Activated naive CD4-positive, alpha-beta T cell (primary cell): ENCODE measurements at places on chromosomes 11 and 22.

DNA sequence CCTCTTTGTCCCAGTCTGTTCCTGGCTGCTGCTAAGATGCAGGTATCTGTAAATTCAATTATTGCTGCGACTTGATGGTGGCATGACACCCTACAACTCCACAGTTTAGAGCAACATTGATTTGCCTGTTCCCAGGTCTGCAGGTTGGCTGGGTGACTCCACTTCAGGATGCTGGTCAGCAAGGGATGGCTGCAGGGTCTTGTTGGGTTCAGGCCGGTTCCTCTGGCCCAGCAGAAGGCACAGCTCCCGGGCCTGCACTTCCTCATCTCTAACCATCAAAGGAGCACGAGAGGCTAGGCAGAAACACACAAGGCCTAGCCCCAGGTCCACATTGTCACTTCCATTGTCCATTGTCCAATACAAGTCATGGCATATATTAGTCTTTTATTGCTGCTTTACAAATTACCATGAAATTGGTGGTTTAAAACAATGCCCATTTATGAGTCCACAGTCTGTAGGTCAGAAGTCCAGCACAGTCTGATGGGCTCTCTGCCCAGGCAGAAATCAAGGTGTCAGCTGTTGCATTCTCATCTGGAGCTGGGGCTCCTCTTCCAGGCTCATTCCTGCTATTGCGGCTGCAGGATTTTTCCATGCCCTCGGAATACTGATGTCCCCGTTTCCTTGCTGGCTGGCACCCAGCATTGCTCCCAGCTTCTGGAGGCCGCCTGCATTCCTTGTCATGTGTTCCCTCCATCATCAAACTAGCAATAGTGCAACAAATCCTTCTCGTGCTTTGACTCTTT lies 96.6 kb upstream of the LMO1 start:
- no peak for DNase-seq

- no peak for DNase-seq
These were observed 131.3 kb downstream of the C11orf87 start for GRCh38 chr11:109553284-109553683.

DNA sequence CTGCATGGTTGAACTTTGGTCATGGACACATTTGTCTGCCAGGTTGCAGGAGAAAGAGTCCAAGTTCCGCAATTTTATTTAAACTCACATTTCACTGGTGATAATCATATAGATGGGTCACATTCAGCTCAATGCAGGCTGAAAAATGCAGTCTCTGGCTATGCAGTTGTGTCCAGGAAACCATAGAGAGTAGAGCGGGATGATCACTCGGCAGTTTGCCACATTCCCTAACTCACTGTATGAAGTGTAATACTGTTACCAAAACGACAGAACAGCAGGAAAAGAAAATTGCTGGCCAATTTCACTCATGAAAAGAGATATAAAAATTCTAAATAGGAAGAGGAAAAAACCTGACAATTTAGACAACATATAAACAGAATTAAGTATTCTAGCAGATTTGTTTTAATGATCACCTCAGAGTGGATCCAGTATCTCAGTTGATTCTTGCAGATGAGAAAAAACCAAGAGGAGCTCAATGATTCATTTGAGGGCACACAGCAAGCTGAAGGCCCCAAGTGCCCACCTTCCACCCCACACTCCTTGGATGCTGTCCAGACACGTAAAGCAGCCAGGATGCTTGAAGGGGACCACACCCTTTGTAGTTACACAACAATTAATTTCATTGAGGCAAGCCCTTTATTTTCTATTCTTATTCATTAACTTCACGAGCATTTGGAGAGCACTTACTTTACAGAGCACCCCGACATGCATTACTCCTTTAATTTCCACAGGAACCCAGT lies 422.3 kb downstream of the SOX6 start:
- no peak for DNase-seq

GRCh38 chr11:106496677-106497076 lies 419.2 kb downstream of the AASDHPPT start:
- DNase-seq: no peak

GRCh38 chr11:110075105-110075846 lies 17.9 kb upstream of the ZC3H12C start:
- no peak for DNase-seq

- DNase-seq: no peak
These were observed 53.4 kb upstream of the HTATIP2 start for GRCh38 chr11:20310137-20310536.

- no peak for DNase-seq
These were observed 26.8 kb downstream of the CADM1 start for GRCh38 chr11:115477410-115477809.

DNA sequence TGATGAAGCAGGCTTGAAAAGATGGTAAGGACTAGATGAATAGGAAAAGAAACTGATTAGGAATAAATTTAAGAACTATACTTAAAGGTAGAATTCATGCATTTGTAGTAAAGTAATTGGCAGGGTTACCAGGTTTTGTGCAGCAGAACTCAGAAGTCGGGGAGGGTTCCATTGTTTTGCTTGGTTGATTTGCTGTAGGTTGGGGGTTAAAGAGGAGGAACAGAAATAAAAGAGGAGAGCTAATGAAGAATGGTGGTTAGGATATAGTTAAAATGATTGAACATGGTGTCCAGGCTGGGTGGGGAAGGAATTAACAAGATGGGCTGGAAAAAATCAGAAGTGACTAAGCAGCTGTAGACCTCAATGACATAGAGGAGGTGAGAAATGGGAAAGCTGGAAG lies 5.5 kb upstream of the SPON1 start:
- no peak for DNase-seq

GRCh38 chr11:65274735-65275682 lies 13.2 kb downstream of the POLA2 start:
- no peak for DNase-seq

DNA sequence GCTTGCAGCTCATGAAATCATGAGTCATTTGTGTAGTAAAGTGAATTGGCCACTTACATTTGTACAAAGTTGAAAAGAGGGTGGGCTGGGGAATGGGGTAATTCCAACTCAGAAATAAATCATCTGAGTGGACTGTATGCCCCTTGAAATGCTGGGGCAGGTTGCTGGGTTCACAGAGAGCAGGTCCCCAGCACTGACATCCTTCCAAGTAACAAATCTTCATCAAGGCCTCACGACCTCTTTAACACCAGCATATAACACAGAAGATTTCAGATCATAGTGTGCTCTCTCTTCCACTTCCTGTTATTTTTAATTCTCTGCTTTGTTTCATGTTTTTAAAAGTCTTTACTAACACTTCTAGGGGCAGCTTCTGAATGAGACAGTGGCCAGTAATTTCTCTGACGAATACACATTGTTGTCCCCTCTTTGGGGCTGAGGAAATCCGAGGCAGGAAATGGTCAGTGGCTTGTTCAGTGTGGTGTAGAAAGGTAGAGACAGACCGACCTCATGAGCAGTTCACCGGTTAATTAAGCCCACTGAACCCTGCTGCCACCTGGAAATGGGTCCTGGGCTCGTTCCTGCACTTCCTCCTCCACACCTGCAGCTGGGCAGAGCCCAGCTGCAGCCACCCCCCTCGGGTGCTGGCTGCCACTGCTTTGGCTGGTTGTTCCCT lies 127.7 kb downstream of the MAML2 start:
- DNase-seq: no peak

DNA sequence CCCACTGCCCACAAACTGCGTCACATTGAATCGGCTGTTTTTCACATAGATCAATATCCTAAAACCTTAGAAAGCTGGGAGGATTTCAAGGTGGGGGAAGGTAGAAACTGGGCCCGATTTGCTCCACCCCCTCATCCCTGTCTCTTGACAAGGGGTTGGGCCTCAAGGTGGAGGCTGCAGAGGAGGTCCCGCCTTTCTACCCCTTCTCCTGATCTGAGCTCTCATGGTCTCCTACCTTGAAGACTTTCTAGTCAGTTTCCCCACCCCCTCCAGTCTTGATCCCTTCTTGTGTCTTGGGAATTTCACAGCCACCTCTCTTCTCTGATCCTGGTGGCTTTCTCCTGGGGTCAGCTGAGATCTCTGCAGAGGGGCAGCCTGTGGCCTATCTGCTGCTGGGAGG lies 4.5 kb upstream of the STARD10 start:
- no peak for DNase-seq

- no peak for DNase-seq
These were observed 289.9 kb downstream of the GUCY1A2 start for GRCh38 chr11:106728379-106728778.

GRCh38 chr11:63042596-63042995 lies 27.0 kb upstream of the SLC22A8 start:
- no peak for DNase-seq

DNA sequence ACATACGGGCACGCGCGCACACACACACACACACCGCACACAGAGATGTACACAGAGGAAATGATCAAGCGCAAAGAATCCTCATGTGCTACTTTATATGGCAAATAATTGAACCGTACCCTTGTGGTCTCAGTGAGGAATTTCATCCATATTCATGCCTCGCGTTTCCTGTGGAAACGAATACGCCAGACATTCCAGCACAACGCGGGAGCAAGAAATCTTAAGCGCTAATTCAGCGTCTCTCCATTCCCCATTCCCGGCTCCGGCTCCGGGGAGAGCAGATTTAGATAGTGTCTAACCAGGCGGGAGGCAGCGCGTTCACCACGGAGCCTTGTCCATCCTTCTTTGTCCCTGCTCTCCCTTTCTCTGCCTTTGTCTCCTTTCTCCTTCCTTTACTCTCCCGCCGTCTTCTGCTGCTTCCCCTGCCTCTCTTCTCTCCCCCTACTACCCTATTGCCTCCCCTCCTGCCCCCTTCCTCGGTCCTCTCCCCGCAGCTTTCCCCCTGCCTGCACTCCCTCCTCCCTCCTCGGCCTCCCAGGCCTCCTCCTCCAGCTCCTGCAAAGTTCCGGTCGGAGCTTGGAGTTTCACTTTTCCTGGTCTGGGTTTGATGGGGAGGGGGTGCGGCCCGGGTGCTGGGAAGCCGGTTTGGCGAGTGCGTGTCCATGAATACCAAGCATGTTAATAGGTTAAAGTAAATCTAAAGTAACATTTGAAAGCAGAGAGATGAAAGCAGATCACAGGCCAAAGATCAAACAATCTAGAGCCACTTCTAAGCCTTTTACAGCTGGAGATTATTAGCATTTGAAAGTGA lies 579.3 kb downstream of the BUD13 start:
- DNase-seq: no peak

- DNase-seq: no peak
These were observed 56.8 kb upstream of the GRIA4 start for GRCh38 chr11:105553025-105553424.

DNA sequence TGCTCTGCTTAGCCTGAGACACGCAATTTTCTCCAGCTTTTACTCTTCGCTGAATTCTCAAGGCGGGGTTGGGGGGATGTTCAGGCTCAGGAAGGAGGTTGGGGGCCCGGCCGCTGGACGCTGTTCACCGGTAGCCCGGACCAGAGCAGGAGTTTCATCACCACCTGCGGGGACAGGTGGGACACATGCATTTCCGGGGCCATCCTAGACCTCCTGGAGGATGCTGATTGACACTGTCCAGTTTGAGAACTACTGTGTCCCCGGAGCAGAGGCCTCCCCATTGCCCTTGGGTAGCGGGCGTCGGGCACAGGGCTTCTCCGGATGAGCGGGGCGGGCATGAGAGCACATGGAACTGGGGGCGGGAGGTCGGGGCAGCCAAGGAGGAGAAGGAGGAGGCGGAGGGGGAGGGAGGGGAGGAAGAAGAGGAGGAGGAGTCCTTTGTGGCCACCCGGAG lies 144.0 kb upstream of the GRK3 start:
- DNase-seq: no peak

DNA sequence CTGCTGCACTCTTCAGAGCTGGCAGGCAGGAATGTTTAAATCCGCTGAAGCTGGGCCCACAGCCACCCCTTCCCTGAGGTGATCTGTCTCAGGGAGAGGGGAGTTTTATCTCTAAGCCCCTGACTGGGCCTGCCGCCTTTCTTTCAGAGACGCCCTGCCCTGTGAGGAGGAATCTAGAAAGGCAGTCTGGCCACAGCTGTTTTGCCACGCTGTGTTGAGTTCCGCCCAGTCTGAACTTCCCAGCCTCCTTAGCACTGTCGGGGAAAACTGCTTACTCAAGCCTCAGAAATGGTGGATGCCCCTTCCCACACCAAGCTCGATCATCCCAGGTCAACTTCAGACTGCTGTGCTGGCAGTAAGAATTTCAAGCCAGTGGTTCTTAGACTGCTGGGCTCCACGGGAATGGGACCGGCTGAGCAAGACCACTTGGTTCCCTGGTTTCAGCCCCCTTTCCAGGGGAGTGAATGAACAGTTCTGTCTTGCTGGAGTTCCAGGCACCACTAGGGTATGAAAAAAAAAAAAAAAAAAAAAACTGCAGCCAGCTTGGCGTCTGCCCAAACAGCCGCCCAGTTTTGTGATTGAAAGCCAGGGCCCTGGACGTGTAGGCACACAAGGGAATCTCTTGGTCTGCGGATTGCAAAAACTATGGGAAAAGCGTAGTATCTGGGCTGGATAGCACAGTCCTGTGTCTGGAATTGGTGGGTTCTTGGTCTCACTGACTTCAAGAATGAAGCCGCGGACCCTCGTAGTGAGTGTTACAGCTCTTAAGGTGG lies 127.4 kb downstream of the SPON1 start:
- no peak for DNase-seq

GRCh38 chr11:72112978-72113808 lies 698 bp upstream of the ANAPC15 start:
- DNase-seq: no peak

DNA sequence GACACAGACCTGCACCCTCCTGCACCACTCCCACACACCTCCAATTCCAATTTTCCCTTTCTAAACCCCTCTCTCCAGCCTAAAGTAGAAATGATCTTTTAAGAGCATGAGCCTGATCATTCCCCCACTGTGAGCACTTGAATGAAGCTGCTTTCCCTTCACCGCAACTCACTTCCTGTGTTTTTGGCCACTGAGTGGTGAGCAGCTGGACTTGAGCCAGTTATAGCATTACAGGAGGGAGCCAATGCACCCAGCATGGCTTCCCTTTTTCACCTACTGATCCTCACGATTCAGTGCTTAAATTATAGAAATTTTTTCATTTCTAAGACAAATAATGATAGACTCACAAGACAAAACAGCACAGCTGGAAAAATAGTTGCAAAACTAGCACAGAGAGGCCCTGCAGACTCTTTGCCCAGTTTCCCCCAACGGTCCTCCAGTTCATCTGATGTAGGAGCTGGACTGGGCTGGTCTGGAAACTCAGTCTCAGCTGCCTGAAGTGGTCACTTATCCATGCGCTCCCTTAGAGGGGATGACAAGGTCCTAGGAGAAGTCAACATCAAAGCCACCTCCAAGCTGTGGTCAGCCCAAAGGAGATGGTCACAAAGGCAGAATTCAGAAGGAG lies 9.7 kb upstream of the APOL4 start:
- DNase-seq: no peak

- DNase-seq: no peak
These were observed 88.7 kb upstream of the LUZP2 start for GRCh38 chr11:24408202-24408601.
